ENCODE measurements at places on chromosomes 2 and 18.
A peak's percentile ranks its signal among the peaks of the same experiment; 100 is the strongest.

DNA sequence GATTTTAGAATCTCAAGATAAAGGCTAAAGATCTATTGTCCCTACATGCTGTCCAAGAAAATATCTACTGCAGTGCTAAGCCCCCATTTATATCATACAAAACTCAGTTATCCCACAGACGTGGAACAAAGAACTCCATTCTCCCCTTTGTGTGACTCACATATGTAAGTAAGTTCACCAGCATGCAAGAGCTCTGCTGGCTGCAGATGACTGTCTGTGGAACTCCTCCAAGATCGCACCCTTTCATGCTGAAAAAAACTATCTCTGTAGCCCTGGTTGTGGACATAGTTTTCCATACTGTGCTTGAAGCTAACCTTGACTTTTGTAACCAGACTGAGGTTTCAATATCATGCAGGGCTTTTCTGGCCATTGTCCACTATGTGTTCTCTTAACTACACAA, 207.1 kb downstream of the ZNF521 start:
- DNase-seq, result no peak

DNA sequence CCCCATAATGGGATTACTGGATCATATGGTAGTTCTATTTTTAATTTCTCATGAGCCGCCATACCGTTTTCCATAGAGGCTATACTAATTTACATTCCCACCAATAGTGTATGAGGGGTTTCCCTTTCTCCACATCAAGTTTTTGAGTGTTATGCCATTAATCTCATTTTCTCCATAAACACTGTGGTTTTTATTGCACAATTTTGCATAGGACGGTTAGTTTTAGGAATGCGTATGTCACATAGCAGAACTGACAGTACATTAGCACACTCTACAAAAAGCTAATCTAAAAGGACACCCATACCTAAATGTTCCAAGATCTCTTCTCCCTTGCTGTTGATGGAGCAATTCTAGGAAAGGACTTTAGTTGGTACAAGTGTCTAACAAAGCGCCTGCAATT, 32.5 kb downstream of the DARS1 start:
- no peak for DNase-seq

DNA sequence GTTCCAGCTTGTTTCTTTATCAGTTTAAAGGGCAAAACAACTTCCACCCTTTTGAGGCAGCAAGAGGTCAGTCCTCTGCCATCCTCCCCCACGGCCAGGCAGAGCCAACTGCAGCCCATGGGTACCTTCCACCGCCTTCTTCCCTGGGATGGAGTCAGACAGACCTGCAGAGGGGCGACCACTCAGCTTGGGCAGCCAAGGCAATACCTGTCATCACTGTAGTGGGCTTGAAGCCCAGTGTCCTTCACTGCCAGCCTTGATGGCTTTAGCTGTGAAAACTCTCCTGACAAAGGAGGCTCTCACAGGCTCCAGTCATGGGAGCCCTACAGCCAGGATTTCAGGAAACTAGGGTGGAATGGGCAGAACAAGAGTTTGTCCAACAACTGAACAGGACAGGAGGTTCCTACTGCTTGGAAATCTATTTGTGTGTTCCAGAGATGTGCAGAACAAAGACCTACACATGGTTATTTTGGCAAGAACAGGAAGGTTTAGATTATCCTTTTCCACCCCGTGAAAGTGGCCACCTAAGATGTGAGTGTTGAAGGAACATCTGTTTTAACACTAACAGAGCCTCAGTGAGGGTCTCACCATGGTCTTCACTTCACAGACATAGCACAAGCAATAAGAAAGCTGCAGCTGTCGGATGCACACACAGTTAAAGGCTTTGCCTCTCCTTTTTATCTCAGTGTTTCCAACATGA, 93.9 kb upstream of the RMDN2 start:
- DNase-seq, result no peak

DNA sequence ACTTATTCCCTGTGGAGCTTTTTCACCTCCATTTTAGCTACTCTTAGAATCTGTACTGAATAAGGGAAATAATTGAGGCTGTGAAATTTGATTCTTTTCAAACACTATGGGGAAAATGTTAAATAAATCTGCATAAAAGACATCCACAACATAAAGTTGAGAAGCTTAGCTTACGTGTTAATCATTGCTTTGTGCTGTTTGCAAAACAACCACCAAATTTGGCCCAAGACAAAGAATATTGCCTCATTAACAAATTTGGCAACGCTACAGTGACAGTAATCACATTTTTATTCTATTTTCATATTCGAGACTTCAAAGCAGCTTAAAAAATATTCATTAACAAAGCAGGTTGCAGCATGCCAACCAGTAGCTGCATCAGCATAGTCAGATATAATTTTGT, 437.6 kb downstream of the DPP10 start:
- no peak for DNase-seq

- no peak for DNase-seq
Observed at GRCh38 chr18:39462436-39462835, 1896.8 kb upstream of the CELF4 start.

DNA sequence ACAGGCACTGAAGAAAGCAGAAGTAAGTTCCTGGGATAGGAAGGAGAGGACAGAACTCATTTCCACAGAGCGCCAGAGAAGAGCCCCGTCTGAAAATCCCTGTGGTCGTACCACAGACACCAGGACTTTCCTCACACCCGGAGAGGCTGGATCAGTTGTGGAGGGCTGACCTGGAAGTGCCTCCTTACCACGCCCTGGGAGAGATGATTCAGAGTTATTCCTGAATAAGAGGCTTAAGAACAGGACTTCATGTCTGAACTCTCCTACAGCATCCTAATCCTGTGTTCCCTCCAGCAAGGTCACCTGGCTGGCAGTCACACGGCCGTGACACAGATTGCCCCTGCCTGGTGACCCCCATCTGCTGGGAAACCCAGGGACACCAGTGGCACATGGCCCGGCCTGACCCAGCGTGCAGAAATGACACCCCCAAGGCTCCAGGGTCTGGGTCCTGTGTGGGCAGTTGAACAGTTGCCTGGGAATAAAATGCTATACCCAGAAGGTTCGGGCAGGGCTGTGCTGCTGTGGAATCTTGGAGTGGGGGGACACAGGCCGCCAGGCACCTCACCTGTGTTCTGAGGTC, 105.9 kb downstream of the PXDN start:
- no peak for DNase-seq

- no peak for DNase-seq
Observed at GRCh38 chr2:54228945-54229344, 27.1 kb downstream of the TSPYL6 start.

DNA sequence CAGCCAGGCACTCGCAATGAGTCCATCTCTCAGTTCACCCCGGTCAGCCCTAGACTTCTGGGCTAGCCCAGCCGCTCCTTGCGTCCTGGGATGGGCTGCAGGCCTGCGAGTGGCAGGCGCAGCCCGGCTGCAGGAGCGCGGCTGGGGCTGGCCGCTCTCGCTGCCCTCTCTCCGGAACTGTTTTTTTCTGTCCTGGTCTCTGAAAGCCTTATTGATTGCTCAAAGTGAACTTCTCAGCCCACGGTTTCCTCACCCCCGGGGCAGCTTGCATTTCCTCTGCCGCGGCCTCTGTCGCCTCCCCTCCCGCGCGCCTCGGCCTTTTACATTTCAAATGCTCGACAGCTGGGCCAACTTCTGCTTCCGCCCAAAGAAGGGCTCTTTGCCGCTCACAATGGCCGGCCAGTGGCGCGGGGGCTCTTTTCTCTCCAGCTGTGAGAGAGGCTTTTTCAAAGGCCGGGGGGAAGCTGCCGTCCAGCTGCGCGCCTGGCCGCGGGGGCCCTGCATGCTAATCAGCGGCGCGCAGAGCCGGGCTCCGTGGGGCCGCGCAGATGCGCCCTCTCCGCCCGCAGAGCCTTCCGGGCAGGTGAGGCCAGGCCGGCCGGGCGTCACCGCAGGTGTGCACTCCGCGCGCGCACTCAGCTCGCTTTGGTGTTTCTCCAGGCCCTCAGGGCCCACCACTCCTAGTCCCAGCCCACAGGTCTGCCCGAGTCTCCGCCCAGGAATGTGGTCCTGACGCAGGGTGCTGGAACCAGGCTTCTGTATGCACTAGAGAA, 513.8 kb downstream of the RNF144A start:
- no peak for DNase-seq

DNA sequence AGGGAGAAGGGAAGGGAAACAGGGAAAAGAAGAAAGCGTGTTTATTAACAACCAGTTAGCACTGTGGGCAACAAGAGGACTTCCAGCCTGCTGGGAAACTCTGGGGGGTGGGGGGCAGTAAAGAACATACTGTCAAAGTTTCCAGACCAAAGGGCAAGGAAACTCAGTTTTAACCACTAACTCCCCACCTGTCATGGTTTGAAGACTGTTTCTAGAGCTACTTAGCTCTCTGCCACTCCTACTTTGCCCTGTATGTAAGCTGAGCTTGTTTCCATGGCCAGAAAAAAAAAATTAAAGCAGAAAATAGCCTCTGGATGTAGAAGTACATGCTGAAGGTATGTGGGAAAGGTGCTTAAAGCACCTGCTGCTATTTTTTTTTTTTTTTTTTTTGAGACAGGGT, 11.0 kb upstream of the PTPN2 start:
- no peak for DNase-seq

DNA sequence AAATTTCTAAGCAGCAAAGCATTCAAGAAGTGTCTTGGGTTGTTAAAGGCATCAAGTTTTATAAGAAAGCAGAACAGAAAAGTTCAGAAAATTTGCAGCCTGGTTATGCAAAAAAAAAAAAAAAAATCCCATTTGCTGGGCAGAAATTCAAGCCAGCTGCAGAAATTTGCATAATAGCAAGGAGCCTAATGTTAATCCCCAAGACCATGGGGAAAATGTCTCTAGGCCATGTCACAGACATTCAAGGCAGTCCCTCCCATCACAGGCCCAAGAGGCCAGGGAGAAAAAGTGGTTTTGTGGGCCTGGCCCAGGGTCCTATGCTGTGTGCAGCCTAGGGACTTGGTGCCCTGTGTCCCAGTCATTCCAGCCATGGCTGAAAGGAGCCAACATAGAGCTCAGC, 269.0 kb upstream of the SLC39A10 start:
- no peak for DNase-seq

DNA sequence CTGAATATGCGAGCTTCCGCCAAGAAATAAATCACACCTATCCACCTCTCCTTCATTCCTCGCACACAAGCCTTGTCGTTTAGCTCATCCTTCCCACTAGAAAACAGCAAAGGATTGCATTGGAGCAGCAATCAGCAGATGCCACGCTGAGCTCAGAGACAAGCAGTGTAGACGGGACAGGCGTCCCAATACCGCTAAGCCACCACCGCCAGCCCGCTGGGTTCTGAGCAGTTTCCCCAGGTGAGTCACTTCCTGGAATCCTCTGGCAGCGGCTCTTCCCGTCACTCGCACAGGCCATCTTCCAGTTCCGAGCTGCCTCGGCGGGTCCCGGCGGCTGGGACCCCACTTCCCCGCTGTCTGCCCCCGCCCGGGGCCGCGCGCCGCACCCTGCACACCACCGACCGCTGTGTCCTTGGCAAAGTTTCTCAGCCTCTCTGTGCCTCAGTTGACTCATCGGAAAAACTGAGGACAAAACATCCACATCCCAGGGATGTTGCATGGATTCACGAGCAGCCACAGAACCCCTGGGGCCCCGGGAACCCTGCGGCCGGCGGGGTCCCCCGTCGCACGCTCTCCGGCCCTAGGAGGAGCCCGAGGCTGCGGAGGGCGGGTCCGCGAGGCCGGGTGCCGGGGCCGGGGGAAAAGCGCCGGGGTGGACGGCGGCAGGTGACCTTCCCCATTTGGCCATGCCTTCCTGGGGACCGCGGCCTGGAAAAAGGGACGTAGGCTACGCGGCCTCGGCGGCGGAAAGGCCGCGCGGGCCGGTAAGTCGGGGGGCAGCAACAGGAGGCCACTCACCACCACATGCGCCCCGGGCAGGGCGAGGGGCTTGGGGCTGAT, 573 bp downstream of the KDSR start:
- DNase-seq, result peak; percentile 60

- no peak for DNase-seq
Observed at GRCh38 chr2:1784087-1784486, 39.8 kb upstream of the PXDN start.

DNA sequence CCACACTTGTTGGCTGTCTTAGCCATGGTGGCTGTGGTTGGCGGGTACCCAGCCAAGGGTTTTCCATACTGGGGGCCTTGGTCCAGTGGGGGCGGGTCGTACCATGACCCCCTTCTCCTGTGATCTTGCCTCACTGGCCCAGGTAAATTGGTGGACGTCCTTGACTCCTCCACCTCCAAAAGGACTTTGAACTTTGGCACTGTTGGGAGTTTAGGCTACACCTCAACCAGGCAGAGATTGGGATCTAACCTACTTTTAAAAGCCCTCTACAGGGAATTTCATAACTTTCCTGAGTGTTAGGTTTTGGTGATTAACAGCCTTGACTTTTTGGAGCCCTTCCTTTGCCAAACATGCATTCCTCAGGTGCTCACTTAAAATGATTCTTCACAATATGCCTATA, 106.7 kb downstream of the NEDD4L start:
- no peak for DNase-seq

GRCh38 chr2:48015421-48015820, 109.1 kb upstream of the FBXO11 start:
- no peak for DNase-seq

GRCh38 chr2:237295889-237296480, 118.0 kb downstream of the COL6A3 start:
- DNase-seq, result no peak

- no peak for DNase-seq
Observed at GRCh38 chr2:145157741-145158591, 638.0 kb upstream of the ZEB2 start.

DNA sequence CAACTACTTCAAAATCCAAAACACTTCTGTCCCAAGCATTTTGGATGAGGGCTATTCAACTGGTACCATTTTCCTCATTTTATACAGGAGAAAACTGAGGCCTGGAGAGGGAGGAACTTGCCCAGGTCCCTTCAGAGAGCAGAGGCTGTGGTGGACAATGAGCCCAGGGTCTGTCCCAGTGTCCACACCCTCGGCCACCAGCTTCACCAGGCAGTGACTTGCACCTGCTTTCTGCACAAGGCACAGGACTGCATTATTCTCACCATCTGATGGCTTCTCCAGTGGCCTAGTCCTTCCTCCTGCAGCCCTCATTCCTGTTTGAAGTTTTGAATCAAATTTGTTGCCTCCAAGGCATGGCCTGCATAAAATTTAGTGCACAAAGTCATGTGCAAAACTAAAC, 53.3 kb downstream of the RNF144A start:
- DNase-seq, result no peak

- DNase-seq, result no peak
Observed at GRCh38 chr2:174108579-174108978, 139.8 kb downstream of the OLA1 start.

DNA sequence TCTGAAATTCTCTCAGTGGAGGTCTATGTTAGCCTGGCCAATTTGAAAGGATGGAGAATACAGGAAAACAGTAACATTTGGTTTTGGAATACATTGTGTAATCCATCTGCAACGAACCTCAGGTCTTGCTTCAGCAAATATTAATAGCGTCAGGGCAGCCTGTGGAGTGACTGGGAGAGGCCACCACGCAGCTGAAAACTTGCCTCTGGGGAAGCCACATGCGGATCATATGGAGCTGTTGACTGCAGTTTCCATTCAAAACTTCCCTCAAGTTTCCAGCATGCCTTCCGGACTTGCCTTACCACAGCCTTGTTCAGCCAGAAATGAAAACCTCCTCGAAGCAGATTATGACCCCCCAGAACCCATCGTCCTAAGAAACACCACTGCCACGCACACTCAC, 25.7 kb downstream of the BCL11A start:
- no peak for DNase-seq

- DNase-seq, result no peak
Observed at GRCh38 chr2:50343150-50343830, 688.6 kb downstream of the NRXN1 start.

- DNase-seq, result no peak
Observed at GRCh38 chr2:45046786-45047185, 37.5 kb upstream of the SIX2 start.
